ENCODE measurements at places on chromosomes 2 and 18.

GRCh38 chr2:230447455-230448451, 31.8 kb downstream of the SP100 start:
- no peak for DNase-seq

- DNase-seq, result no peak
Observed at GRCh38 chr2:38026846-38027245, 49.1 kb downstream of the CYP1B1 start.

DNA sequence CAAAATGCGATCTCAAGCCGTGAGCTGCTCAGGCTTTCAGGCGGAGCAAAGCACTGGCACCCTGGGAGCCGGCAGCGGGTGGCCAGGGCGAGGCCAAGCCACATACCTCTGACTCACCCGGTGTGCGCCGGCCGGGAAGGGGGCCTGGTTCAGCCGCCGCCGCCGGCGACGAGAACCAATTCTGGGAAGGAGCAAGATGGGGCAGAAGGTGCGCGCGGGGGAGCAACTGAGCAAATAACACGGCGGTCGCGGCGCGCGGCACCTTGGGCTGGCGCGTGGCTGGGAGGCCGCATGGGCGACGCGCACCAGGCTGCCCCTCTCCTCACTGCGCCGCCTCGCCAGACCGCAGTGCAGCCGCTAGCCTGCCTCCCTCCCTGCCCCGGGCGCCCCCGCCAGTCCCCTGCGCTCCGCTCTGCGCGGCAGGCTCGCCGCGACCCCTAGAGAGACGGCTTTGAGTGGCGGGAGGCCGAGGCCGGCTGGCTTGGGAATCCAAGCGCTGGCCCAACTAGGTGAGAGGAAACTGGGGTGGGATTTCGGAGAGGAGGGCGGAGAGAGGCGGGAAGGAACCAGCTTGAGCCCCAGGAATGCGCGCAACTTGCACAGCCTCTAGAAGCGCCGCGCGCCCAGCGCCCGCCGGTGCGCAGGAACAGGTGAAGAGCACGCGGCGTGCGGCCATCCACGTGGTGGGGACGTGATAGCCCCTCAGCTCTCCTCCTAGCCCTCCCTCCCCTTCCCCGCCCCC, 3.2 kb downstream of the NRP2 start:
- peak; percentile 69 for DNase-seq

DNA sequence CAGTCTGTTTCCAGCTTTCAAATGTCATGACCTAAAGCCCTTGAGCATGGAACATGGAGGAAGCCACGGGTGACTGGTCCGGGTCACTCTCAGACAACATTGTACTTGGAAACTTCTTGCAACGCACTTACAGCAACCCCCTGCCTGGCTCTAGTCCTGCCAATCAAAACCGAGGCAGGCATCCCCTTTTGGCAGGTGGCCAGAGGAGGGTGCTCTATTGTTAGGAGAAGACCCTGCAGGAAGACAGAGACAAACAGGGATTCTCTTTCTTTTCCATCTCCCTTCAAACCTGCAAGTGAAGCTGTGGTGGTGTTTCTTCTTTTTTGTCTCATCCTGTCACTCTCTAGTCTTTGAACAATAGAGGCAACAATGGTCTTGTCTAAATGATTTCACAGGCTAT, 667.2 kb downstream of the ZEB2 start:
- no peak for DNase-seq

DNA sequence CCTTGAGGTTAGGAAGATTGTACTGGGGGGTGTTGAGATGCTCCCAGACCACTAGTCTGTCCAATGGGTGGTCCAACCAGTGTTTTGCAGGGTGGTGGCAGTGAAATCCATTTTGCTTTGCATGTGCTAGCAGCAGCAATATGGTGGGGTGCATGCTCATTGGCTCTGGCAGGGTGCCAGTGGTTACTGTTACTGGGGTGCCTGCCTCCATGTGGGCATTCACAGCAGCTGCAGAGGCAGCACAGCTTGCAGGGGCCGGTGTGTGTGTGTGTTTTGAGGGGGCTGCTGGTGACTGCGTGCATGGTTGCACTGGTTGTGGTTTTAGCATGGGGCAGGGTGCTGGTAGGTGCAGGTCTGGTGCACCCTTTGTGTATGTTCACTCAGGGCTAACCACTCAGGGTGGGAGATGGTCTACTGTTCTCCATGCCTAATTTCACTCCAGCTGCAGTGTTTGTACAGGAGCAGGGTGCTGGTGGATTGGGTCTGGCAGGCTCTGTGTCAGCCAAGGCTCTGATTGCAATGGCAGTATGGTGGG, 265.4 kb downstream of the NUP35 start:
- no peak for DNase-seq

DNA sequence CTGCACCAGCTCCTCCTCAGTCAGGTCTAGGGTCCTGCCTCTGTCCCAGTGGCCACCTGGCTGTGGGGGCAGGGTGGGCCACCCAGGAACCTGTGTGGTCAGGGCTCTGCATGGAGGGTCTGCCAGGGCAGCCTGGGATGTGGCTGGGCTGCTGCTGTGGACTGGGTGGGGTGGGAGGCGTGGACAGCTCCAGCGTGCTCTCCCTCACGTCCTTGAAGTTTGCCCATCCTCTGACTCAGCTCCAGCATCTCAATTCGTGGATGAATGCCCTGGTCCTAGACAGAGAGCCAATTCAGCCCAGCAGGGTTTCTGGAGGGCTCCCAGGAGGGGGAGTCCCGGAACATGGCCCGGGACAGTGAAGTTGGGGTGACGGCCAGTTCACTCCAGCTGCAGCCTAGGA, 64.3 kb upstream of the EPAS1 start:
- no peak for DNase-seq

GRCh38 chr2:169415233-169415748, 53.0 kb upstream of the LRP2 start:
- DNase-seq, result no peak

DNA sequence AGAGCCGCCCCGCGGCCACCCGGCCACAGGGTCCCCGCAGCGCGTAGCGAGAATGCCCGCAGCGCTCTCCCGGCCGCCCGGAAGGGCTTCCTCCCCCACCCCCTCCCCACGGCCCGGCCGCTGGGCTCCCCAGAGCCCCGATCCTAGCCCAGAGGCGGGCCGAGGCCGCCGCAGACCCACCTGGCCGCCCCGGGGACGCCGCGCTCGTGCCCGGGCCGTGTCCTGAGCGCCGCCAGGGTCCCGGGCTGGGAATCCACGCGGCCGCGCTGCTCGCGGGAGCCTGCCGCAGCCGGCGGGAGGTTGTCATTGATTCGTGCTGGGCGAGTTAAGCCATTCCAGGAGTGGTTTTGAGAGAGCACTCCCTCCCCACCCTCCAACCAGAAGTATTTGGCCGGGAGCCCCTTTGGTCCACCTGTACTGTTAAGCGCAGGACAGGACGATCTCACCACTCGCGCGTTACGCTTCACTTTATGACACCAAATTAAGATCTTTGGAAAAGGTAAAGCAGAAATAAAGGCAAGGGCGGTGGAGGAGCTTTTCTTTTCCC, 206.4 kb upstream of the SMAD2 start:
- no peak for DNase-seq

DNA sequence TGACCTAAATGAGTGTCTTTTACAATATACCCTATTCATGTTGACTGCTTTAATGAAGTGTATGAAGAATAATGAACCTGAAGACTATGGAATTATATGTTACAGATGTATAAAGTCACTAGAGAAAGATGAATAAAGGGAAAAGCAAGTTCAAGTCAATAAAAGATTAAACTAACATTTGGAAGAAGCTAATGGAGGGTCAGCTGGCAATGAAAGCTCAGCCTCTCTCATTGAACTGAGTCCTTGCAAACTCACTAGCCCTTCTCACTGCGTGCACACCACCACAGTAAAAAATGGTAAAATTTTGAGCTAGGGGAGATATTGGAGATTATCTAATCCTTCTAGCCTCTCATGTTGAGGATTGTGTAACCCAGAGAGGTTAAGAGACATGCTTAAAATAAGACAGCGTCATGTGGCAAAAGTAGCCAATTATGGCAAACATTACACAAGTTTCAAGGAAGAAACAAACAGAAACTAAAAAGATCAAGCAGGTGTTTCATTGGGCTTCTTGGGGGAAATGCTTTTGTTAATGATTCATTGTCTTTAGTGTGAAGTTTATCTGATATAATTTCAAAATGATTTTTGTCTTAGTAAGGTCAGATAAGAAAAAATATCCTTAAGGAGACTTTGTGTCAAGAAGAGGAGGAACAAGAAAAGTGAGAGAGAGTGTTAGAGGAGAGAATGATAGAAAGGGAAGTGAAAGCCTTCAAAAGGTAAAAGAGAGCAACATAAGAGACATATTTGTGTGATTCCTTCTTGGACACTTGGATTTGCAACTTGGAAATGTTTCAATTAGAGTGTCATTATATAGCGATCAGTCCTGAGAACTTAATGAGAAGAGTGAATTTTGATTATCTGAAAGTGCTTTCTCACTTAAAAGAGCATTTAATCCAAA, 893.7 kb upstream of the FAM98A start:
- DNase-seq, result no peak

DNA sequence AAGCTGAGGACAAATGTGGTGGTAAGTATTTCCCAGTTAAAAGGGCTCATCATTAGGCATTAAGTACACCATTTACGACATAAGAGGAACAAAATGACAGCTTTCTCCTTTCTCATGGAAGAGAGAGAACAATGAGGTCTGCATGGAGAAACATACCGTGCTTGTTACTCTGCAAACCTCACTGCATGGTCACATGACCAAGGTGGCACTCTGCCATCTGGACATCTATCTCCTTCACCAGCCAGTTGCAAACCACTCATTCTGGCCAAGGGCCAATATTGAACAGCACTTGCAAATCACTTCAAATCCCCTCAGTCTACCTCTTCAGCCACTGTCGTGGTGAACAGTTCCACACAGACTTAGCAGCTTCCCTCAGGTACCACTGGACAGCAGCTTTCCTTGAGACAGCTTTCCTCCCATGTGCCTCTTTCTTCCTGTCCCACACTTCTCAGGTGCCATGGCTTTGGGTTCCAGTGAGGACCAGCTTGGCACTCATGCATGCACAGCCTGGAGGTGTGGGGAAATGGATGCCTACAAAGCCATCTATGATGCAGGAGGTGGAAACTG, 29.5 kb upstream of the DPP4 start:
- no peak for DNase-seq

DNA sequence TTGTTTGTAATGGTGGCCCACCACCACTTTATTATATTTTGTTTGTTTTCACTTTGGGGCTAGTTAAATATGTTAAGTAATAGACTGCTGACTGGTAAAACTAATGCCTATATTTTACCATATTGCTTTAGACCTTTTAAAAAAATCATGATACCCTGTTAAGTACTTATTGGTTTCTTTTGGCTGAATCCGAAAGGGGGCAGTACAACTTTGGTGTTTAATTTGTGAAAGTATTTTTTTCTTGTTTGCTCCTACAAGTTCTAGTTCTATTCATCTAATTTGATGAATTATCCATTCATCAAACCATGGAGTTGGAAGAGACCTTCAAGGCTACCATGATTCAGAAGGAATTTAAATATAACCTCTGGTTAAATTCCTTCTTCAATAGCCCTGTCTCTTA, 147.0 kb downstream of the MBD5 start:
- DNase-seq, result no peak

GRCh38 chr18:50190236-50190635, 4.7 kb downstream of the MYO5B start:
- DNase-seq, result peak; percentile 36

DNA sequence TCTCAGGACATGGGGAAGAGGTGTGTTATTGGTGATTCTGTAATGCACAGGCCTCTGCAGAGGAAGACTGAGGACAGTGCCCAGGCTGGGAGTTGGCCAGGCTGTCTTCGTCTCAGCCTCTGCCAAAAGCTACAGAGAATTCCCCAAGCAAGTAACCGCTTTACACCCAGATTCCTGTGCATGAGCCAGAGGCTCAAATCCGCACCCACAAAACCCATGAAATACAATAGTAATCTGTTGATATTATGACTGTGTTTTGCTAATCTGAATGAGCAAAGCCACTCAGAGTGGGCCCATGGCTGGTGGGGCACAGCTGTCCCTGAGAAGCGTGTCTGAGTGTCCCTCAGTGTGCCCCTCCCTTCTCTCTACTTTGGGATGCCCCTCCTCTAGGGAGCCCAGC, 149.5 kb upstream of the PXDN start:
- DNase-seq, result no peak

DNA sequence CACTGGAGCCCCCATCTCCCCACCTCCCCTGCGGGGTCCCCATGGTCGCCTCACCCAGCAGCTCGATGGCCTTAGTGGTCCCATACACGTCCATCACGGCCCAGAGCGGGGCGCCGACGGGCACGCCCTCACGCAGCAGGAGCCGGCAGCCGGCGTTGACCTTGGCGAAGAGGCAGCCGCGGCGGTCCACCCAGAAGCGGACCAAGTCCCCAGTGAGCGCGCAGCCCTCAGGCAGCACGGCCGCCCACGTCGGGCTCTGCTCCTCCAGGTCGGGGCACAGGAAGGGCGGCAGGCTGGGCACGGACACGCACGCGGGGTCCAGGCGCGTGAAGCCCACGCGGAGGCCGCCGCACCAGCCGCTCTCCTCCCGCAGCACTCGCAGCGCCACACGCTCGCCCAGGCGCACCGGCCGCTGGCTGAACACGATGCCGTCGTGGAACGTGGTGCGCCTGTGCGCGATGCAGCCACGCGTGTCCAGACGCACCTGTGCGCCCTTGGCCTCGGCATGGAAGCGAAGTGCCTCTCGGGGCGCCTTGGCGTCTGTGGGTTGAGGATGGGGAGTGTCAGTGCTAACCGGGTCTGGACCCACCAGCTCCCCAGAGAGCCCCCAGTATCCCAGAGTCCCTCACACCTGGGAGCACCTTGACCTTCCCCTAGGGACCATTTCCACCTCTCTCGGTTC, 4.6 kb downstream of the NEURL3 start:
- no peak for DNase-seq

DNA sequence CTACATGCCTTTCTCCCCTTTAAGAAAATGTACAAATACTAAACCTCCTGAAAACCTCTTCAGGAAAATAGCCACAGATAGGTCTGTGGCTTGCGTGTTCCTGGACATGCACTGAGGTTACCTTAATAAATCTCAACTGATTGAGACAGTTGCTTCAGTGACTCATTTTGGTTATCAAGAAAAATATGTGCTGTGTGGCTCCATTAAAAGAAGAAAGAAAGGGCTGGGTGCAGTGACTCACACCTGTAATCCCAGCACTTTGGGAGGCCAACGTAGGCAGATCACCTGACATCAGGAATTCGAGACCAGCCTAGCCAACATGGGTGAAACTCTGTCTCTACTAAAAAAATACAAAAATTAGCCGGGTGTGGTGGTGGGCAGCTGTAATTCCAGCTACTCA, 27.1 kb downstream of the CREG2 start:
- DNase-seq, result peak; percentile 50

DNA sequence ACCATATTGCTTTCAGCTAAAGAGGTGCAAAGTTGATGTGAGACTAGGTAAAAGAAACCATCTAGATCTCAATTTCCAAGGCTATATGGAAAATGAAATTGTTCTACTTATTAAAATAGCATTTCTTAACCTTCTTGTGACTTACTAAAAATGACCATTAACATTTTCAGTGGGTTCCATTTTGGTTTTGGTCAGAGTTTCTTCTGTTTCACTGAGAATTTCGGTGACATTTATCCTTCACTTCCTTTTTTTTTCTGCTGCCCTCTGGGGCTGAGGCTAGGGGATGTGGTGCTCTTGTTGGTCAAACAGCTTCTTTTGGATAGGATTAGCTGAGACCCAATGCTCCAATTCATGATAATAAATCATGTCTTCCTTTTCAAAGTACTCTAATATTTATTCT, 44.3 kb upstream of the REL start:
- no peak for DNase-seq

All from HCEC 1CT (cell line).